ENCODE measurements at places on chromosomes 3 and 15.

DNA sequence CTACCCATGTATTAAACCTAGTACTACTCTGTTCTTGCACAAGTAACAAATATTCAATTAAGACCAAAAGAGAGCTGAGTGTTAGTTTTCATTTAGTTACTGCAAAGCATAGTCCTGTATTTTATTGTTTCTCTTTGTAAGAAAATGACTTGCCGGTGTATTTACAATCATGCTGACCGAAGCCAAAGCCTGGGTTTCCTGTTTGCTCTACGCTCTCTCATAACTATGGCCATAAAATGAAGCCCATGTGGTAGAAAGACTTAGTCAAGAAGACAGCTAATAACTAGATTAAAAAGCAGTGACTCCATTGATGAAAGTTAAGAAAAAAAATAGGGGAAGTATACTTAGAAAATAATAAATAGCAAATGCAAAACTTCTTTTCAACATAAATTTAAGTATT, 479.9 kb downstream of the CNTN4 start:
- DNase-seq: no peak

GRCh38 chr3:184526088-184526433, 35.5 kb upstream of the EPHB3 start:
- no peak for DNase-seq

- DNase-seq: no peak
Observed at GRCh38 chr3:144358191-144358590, 386.6 kb downstream of the DIPK2A start.

GRCh38 chr3:129433565-129433964, 5.1 kb upstream of the EFCAB12 start:
- DNase-seq: no peak

- DNase-seq: peak; percentile 72
Observed at GRCh38 chr3:190811775-190812480, 50.6 kb downstream of the GMNC start.

DNA sequence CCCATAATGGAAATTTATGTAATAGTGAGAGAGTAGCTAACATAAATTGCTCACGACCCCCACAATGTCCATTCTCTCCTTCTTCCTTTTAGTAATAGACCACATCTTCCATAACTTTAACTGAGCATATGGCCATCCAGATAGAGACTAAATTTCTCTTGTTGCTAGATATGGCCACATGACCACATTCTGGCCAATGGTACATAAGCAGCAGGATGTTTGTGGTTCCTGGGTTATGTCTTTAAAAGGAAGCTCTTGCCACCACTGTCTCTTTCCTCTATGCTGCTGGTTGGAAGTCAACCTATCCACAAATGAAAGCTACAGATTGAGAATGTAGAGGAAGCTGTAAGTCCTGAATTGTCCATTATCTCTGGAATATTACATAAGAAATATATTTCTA, 59.7 kb upstream of the NPHP3 start:
- no peak for DNase-seq

DNA sequence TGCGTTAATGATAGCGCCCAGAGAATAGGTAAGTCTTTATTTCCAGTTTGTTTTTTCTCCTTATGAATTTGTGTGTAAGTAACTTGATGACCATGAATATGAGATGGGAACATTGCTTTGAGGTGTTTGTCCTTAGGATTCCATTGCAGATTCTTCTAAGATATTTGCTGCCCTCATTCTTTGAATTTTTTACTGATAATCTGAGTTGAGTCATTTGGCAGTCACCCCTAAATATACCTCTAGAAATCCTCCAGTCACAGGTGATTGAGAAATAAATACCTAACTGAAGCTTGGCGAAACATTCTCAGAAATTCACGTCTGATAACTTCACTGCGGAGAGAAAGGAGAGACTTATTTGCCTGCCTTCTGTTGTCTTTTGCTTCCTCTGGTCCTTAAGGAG, 345.5 kb downstream of the SQOR start:
- no peak for DNase-seq

- peak; percentile 77 for DNase-seq
Observed at GRCh38 chr15:67253549-67254237, 768 bp downstream of the AAGAB start.

DNA sequence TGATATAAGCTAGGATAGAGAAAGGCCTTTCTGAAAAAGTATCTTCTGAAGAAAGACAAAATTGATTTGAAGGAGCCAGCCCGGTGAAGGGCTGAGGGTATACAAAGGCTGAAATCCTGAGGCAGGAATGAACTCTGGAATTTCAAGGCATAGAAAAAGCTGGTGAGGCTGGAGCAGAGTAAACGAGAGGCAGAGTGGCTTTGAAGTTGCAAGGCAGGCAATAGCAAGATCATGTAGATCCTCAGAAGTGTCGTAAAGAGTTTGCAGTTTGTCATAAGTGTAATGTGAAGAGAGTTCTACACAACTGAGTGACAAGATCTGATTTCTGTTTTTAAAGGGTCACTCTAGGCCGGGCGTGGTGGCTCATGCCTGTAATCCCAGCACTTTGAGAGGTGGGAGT, 69.0 kb downstream of the HMG20A start:
- DNase-seq: no peak

DNA sequence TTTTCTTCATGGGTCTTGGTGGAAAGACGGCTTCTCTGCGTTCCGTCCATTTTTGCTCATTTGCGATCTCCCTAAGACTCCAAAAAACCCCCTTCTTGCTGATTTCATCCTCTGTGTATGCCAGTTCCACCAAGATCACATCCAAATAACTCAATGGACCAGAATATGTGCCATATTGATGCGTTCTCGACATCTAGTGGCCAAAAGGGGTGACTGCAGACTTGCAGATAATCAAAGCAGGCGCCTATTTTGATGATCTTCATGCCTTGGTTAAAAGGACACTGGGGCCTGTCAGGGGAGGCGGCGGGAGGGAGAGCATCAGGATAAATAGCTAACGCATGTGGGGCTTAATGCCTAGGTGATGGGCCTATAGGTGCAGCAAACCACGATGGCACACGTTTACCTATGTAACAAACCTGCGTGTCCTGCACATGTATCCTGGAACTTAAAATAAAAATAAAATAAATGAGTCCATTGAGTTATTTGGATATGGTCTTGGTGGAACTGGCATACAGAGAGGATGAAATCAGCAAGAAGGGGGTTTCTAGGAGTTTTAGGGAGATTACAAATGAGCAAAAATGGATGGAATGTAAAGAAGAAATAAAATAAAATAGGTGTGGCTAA, 104.2 kb upstream of the RAD18 start:
- peak; percentile 34 for DNase-seq

DNA sequence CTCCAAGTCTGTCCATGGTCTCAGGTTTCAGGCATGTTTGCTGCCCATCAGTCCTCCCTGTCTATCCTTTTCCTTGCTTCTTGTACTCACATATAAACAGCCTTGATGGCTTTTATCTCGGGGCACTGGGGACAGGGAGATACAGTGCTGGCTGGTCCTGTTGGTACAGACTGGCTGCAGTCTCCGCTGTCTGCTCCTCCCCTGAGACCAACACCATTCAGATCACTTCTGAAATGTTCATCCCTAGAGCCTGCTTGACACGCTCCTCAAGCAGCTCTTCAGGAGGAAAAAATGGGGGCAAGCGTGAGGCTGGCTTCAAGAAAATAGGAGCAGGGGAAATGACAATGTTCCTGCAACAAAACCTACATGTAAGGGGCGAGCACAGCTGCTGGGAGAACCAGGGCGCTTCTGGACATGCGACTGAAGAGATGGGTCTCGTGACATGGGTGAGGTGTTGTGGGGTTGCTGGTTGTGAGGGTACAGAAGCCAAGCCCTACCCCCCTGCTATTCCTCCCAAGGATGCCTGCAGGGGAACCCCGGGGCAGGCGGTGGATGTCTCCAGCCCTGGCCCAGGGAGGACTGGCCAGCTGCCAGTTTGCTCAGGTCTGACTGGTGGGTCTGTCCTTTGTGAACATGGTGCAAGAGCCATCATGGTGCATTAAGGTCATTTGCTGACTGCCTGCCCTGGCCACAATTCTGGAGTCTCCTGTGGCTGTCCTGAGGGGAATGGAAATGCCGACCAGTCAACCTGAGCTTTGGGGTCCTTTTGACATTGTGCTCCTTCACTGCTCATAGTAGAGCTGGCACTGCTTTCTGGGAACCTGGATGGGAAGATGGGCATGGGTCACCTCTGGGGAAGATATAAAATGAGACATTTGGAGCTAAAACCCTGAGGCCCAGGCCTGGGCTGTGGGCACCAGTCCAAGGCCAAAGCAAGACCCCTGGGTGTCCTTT, 40.1 kb downstream of the KY start:
- no peak for DNase-seq

DNA sequence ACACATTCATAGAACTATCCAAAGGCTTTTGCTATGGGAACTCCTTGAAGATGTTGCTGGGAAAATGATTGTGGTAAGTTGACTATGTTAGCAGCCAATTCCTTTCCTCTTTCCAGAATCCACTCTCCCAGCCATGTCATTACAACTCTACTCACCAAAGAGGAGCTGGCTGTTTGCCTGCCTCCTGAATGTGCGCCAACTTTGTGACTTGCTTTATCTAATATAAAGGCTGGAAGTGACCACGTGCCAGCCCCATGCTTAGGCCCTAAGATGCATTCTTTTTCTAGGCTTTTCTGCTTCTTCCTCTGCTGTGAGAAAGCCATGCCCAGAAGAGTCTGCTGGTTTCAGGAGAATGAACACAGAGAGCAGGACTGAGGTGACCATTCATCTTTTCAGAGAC, 182.2 kb downstream of the GABRB3 start:
- DNase-seq: no peak

- DNase-seq: no peak
Observed at GRCh38 chr15:57884936-57885335, 178.4 kb downstream of the POLR2M start.

GRCh38 chr15:82750831-82751180, 41.1 kb upstream of the AP3B2 start:
- peak; percentile 66 for DNase-seq

DNA sequence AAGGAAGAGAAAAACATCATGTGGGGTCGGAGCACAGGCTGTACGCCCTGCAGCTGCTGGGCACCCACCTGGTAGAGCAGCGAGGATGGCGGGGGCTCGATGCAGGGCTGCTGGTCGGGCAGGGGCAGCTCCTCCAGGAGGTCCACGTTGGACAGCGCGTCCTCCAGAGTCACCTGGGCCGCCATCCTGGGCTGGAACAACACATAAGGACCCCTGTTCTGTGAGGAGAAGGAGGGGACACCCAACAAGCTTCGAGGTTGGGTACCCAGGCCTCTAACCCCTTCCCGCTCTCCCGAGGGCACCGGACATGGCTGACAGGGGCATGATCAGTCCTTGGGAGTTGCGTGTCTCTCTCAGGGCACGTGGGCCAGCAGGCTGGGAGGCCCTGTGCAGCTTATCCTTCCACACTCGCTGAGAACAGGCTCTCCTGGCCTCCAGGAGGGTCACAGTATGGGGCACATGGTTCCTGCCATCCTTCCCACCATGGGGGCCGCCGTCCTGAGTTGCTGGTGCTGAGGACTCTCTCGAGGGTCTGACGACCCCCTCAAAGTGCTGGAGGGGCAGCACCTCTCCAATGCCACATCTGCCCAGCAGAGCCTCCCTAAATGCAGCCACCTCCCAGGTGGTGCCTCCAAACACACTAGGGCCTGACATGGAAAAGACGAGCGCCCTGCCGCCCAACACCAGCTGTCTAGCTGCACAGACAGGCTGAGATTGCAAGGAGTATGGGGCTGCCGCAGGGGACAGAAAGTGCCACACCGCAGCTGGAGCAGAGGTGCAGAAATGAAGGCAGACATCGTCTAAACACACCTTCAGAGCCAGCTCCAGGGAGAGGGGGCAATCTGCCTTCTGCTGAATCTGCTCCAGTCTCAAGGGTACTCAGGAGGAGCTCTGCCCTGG, 32.8 kb downstream of the CYFIP1 start:
- no peak for DNase-seq

- DNase-seq: no peak
Observed at GRCh38 chr15:35443376-35443775, 102.6 kb downstream of the DPH6 start.

DNA sequence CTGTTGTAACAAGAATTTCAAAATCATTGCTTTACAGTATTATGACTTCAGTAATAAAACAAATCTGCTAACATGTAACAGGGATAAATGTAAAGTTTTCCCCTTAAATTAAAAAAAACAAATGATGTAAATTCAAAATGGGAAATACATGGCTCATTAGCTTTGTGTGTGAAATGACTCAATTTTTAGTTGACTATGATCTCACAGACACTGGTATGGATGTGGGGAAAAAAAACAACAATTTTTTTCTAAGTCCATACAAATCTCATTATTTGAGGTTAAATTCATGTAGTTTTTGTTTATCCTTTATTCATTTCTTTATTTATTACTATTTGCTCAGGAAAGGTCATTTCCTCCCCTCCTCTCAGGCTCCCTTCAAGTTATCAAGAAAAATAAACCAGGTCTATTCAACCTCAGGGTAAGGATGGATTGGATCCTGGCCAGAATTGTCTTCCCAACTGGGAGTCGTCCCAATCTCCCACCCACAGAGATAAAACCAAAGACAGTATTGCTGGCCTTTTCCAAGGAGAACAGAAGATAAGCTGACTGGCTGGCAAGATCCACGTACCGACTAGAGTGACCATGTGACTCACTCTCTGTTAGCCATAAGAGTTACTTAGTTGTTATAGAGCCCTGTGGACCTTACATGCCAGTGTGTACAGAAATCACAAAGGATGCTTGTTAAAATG, 373.3 kb downstream of the GAP43 start:
- DNase-seq: no peak

- DNase-seq: no peak
Observed at GRCh38 chr3:184713040-184713355, 1.1 kb upstream of the MAGEF1 start.

GRCh38 chr15:48422401-48422800, 91.2 kb downstream of the DUT start:
- DNase-seq: no peak

Measured in erythroblast (primary cell).